ENCODE measurements at places on chromosomes 11 and 22. TPM values are rescaled to one million over a fixed set of nuclear protein-coding genes. Genes with fewer than 3 reads are reported as not detected.

LIMK2 gene
- total RNA-seq, result 25.0 TPM

OR51Q1 gene
- not detected for total RNA-seq

OR52E8 gene
- total RNA-seq, result not detected

MS4A4A gene
- total RNA-seq, result not detected

NECTIN1 gene
- 1.7 TPM for total RNA-seq

GLB1L2 gene
- total RNA-seq, result under 0.01 TPM

KCNK4 gene
- total RNA-seq, result not detected

LARGE2 gene
- not detected for total RNA-seq

SNAP29 gene
- 10.6 TPM for total RNA-seq

EED gene
- 20.3 TPM for total RNA-seq

LYVE1 gene
- total RNA-seq, result not detected

UPK3A gene
- total RNA-seq, result not detected

ZFTA gene
- 5.4 TPM for total RNA-seq

TSGA10IP gene
- total RNA-seq, result not detected

UBTFL1 gene
- total RNA-seq, result not detected

SVIP gene
- total RNA-seq, result 6.1 TPM

COX8A gene
- 315 TPM for total RNA-seq

DDIAS gene
- total RNA-seq, result 15.8 TPM

TMEM86A gene
- total RNA-seq, result 0.36 TPM

CNGA4 gene
- total RNA-seq, result under 0.01 TPM

HPX gene
- total RNA-seq, result 0.36 TPM

SPI1 gene
- not detected for total RNA-seq

KCNQ1OT1 gene
- 1.9 TPM for total RNA-seq

Data from IMR-90 (cell line).